ENCODE measurements at places on chromosomes 3 and 15. TPM values are rescaled to one million over a fixed set of nuclear protein-coding genes. Genes with fewer than 3 reads are reported as not detected.

Gene C3orf22
- not detected for total RNA-seq

- no peak for DNase-seq
Observed at GRCh38 chr3:30227571-30228301, 378.7 kb upstream of the TGFBR2 start.

Gene ACTRT3
- 0.82 TPM for total RNA-seq

Gene DNAH12
- total RNA-seq: 0.68 TPM

DNA sequence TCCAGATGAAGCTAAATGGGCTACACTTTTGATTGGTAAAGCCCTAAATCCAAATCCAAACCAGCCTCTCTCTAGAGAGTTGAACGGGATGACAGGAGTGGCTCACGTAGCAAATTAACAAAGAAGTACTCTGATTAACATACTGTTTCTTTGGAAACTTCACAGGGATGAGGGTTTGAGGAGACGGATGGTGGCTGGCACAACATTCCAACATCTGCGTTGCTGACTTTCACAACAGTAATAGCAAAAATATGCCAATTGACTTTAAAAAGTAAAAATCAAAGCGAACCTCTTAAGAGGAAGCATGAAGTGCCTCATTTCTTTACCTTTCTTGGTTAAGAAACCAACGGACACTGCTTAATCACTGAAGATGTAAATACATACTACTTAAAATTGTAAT is 181.4 kb downstream of the TBL1XR1 start:
- no peak for DNase-seq

- no peak for DNase-seq
Observed at GRCh38 chr3:45932112-45932511, 11.2 kb upstream of the CXCR6 start.

Gene SGO1
- 26.4 TPM for total RNA-seq

- peak; percentile 91 for DNase-seq
Observed at GRCh38 chr3:184525337-184526087, 36.1 kb upstream of the EPHB3 start.

DNA sequence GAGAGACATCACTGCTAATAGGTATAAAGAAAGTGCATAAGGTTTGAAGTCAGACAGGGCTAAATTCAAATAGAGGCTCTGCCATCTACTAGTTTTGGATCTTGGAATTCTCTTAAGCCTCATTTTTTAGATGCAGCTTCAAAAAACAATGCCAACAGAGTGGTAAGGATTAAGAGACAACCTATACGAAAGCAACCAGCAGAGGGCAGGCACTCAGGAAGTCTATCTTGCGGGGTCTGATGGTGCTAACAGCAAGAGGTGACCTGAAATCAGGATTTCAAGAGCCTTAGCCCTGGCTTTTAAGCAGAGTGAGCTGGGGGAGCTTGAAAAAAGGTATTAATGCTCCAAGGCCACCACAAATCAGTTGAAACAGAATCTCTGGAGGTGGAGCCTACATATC is 40.7 kb downstream of the LDHAL6B start:
- DNase-seq: peak; percentile 89

GRCh38 chr3:134713671-134714070 is 62.8 kb upstream of the KY start:
- no peak for DNase-seq

Gene MST1R
- total RNA-seq: 5.8 TPM

DNA sequence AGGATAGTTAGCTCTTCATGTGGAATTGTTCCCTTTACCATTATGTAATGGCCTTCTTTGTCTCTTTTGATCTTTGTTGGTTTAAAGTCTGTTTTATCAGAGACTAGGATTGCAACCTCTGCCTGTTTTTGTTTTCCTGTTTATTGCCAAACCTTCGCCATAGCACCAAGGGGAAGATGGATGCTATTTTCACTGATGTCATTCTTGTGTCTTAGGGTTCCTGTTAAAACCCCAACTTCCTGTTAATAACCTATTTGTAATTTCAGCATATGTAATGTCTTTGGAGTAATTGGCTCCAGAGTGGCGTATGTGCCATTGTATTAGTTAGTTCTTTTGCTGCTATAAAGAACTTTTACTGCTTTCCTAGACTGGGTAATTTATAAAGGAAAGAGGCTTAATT is 10.8 kb downstream of the SAMMSON start:
- DNase-seq: no peak

DNA sequence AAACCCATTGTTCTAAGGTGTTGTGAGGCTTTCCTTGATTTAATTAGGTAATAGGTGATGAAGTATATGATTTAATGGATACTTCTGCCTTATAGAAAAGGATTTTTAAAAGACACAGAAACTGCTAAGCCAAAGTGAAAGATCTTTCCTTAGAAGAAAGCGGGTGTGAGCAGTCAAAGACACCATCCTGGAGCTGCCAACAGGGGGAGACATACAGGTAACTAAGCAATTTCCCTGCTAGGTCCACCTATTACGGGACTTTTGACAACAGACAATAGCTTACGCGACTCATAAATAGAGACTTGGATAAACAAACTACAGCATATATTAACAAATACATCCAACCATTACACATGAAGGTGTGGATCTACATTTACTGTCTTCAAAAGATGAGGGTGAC is 669.5 kb downstream of the SQOR start:
- DNase-seq: peak; percentile 81

- DNase-seq: peak; percentile 60
Observed at GRCh38 chr3:31680072-31680870, 147.5 kb downstream of the STT3B start.

Gene BTLA
- not detected for total RNA-seq

Gene UBAP1L
- total RNA-seq: 2.8 TPM

GRCh38 chr3:24905266-24905665 is 410.6 kb upstream of the THRB start:
- no peak for DNase-seq

- DNase-seq: no peak
Observed at GRCh38 chr15:39640665-39641064, 59.8 kb downstream of the THBS1 start.

- no peak for DNase-seq
Observed at GRCh38 chr3:121918779-121919483, 24.7 kb downstream of the SLC15A2 start.

Data from endodermal cell (in vitro differentiated cells).